ENCODE measurements at places on chromosomes 1 and 21.

GRCh38 chr1:8047686-8048445 lies 21.8 kb upstream of the ERRFI1 start:
- DNase-seq, result no peak

GRCh38 chr1:12072741-12073140 lies 9.6 kb downstream of the TNFRSF8 start:
- no peak for DNase-seq

- no peak for DNase-seq
These were observed 23.4 kb downstream of the ARHGEF19 start for GRCh38 chr1:16189003-16189402.

GRCh38 chr21:23811805-23812204 lies 1795.5 kb downstream of the MRPL39 start:
- no peak for DNase-seq

DNA sequence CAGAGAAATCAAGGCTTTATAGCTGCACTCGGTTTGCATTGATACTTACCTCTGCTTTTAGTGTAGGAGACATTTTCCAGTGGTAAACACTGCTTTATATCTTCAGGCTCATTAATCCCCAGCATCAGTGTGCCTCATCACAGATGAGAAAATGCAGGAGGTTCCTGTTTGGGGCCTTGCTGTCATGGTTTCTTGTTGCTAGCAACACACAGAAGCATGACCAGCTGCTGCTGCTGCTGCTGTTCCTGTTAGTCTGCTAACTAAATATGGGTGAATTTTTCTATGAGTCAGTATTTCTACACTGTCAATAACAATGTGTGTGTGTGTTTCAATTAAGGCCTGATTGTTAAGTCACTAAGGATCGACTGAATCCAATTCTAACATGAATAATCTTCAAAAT lies 85.8 kb upstream of the RGS1 start:
- DNase-seq, result no peak

- DNase-seq, result no peak
These were observed 22.5 kb upstream of the CNTN2 start for GRCh38 chr1:205020466-205020865.

- DNase-seq, result no peak
These were observed 54.7 kb upstream of the SSBP3 start for GRCh38 chr1:54460861-54461387.

GRCh38 chr1:198359024-198359653 lies 181.3 kb downstream of the ATP6V1G3 start:
- DNase-seq, result no peak

DNA sequence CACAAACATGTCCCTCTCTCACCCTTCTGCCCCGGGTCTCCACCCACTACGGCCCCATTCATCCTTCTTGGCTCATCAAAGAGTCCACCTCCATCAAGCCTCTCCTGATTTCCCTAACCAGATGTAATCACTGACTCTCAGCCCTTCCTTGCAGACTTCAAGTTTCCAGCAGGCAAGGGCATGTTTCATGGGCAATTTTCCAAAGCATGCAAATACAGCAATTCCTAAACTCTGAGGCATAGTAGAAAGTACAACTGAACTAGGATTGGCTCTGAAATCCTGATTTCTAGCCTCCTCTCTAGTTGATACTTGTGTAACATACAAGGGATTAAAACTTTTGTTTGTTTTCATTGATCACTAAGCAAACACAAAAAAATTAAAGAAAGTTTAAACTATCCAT lies 109.1 kb upstream of the GADD45A start:
- no peak for DNase-seq

DNA sequence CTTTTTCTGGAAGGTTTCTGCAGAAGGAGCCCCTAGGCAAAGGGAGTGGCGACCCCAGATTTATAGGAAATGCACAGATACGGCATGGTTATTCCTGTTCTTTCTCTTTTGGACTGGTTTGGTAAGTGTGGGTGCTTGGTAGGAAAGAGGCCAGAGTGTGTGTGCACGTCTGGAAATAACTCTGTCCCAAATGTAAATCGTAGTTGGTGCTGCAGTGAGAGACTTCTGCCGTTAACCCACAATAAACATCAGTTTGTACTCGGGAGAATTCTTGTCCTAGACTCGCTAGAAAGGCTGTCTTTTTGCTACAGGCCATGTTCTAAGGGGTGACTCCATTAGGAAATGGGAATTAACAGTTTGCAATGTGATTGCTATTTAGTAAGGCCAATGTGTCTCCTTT lies 779 bp downstream of the SLC44A3 start:
- DNase-seq, result no peak

- no peak for DNase-seq
These were observed 14.2 kb downstream of the PTPN14 start for GRCh38 chr1:214537219-214537618.

DNA sequence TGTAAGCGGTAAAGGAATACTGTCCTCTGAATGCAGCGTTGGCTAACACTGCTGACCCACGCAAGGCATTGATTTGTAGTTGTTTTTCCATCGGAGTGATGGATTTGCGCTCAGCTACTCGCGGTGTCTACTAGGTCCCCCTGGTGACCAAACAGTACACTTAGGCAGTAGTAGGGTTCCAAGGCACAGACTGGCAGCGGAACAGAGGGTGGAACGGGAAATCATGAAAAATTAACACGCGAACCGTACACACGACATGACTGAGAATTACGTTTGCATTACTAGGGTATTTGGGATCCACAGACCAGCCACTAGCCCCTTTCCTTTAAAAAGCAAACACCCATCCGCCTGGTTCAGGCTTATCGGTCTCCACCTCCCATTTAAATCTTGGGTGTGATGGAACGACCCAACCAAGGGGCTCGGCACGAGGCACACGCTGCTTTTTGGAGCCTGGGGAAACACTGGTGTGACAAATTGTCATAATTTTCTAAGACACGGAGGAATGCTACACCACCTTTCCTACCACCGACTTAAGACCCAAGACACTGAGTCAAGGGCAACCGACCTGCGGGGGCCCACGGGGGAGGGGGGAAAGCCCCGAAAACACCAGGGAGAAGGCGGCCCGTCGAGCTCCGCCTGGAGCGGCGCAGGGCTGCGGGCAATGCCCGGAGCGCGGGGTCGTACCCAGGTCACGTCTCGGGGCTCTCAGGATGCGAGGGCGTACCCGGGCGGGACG lies 699 bp downstream of the DIPK1A start:
- DNase-seq, result no peak

- no peak for DNase-seq
These were observed 32.2 kb downstream of the PADI6 start for GRCh38 chr1:17404034-17404684.

DNA sequence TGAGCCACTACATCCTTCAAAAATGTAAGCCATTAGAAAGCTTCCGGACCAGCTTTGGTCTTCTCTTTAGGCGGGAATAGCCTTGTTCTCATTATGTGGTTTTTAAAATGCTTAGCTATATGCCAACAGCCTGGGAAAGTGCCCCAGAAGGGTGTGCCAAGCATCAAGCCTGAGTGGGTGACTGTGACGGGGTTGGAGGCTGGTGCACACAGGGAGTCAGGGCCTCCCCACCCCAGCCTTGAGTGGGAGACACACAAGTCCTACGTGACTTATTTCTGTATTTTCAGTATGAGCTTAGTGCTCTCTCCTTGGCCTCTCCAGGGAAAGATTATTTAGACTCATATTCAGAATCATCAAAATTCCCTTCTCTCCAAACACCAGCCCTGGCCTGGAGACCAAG lies 9.8 kb downstream of the UBASH3A start:
- no peak for DNase-seq

GRCh38 chr1:38235705-38236104 lies 189.1 kb upstream of the POU3F1 start:
- no peak for DNase-seq

- DNase-seq, result no peak
These were observed 437.8 kb downstream of the PTBP2 start for GRCh38 chr1:97159342-97159741.

- DNase-seq, result no peak
These were observed 47.0 kb upstream of the MPC2 start for GRCh38 chr1:167983797-167984420.

GRCh38 chr1:242827538-242827937 lies 303.0 kb upstream of the PLD5 start:
- DNase-seq, result no peak

GRCh38 chr1:15849775-15850324 lies 2.3 kb downstream of the SPEN start:
- no peak for DNase-seq

DNA sequence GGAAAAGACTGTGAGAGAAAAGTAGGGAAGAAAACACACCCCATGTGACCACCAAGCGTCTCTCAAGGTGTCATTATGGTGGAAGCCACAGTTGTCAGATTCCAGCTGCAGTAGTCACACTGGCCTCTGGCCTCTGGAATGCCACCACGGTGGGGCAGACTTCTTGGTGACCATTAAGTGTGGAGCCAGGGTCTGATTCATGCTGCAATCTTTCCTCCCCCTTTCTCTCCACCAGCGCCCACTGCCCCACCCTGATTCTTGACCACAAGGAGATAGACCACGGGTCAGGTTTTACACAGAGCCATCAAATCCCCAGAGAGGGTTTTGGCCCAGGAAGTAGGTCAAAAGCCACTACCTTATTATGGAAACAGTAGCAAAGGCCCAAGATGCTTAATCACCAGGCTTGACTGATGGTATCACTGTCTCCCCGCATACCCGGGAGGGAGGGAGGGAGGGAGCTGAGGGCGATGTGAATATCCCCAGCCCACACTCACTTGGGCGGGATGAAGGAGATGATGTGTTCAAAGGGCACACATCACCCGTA lies 52.7 kb upstream of the GRHL3 start:
- no peak for DNase-seq

DNA sequence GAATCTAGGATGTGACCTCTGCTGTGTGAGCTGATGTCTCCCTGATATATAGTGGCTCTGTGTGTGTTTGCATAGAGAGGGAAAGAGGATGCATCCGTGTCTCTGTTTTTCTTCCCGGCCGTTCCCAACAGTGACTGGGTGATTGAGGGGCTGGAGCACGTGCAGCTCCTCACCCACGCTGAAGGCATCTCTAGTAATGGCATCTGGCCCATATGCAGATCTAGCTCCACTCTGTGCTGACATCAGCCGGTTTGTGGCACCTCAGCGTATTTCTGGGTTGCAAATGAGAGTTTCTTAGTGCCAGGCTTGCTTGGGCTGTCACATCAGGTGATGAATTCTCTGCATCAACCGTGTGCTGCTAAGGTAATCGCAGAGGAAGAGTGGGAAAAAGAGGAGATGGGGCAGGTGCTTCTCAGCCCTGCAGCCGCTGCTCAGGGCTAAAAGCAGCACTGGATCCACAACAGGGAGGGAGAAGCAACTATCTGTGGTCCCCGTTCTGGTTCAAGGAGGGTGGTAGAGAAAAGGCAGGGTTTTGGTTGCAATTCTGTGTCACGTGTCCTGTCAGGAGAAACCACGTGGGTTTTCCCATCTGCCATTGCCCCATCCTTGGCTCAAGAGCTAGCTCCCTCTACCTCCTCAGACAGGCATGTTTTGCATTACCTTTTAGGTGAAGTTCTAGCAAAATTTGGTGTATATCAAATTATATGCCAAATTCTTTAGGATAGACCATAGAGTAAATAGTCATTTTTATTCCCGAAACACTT lies 282.9 kb downstream of the PBX1 start:
- no peak for DNase-seq

DNA sequence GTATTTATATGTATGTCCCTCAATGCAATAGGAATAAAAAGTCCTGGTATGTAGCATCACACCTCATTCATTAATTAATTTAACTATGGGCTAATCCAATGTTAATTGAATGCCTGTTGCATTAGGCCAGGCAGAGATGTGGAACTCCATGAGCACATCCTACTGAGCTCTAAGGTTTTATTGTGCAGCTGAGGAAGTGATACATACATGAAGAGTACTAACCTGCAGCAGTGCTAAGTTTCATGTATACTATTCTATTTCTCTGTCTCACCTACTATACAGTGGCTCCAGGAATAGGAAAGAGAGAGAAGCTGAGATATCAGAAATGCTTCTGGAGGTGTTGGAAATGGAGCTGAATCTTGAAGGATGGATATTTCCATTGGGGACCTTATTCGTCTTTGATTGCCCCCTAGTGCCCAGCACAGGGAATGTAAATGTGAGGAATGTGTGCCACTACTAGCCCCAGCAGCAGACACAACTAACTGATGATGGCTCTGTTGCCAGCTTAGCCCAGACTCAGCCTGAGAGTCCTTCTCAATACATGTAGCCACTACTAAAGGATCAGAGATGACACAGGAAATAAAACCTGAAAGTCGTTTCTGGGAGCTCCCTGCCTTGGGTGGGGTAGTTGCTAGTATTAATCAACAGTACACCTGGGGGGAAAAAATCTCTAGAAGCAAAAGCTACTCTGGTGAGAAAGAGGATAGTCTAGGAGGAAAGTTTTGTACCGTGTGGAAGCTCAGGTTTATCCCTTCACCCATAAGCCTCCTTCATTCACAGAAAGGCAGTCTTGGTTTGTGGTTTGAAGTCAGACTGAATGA lies 173.3 kb upstream of the FOXD3 start:
- DNase-seq, result no peak
